ENCODE measurements at places on chromosomes 5 and 9. TPM values are rescaled to one million over a fixed set of nuclear protein-coding genes. Genes with fewer than 3 reads are reported as not detected.

Gene SLC4A9
- total RNA-seq = 0.29 TPM

Gene SKP1
- total RNA-seq = 197 TPM

Gene BTNL3
- not detected for total RNA-seq

DNA sequence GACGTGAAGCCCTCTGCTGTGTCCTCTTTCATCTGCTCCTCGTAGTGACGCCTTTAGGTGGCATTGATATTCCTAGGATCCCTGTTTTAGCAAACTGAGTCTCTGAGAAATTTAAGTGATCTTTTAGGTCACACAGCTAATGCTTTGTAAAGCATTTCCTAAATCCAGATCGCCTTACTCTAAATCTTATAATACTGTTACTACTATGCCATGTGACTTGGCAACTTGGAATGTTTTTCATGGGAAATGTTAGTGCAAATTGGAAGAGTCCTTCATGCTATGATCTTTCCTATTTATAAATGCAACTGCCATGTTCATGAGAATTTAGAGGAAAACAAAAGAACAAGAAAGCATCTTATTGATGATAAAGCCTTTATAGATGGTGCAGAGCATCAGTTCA, 212.2 kb downstream of the TRIO start:
- DNase-seq = no peak

DNA sequence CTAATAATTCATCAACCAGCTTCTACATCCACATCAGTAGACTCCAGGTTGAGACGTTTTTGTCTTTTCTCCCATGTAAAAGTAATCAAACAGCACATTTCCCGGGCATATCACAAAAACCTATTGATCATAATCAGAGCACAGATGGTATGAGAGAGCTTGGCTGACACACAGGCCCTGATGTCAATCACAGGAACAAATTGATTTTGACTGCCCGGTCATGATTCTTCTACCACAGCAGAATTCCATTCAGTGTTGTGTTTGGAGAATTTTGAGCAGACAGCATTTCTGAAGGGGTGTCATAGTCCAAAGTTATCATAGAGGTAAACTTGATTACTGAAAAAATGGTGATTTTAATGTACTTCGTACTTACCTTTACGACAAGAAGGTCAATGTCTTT, 351.1 kb downstream of the ZSWIM6 start:
- DNase-seq = no peak

DNA sequence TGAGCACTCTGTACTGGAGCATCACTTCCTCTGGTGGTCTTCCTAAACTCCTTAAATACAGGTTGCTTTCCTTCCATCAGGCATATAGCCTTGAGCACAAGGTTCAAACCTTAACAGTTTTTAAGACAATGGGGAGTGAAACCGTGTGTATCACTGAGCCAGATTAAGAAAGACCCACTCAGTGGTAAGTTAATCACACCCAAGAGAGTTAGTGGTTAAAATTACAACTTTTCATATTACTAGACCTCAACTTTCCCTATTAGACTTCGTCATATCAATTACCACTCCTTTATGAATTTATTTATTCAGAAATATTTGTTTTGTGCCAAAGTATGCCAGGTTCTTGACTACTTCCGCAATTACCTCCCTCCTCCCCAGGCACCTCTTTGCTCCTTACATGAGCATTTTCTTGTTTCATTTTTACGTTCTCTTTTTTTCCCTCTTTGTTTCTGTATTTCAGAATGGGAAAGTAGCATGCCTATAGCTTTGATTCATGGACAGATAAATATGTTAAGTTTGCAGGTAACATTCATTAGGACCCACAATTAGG, 351.0 kb downstream of the KIAA0825 start:
- DNase-seq = no peak

- DNase-seq = no peak
These were observed 143.3 kb upstream of the LMX1B start for GRCh38 chr9:126470241-126470993.

All from PC-3 (cell line).